ENCODE measurements at places on chromosomes 5 and 9. TPM values are rescaled to one million over a fixed set of nuclear protein-coding genes. Genes with fewer than 3 reads are reported as not detected.
A peak's percentile ranks its signal among the peaks of the same experiment; 100 is the strongest.

- H3K36me3 ChIP-seq = no peaks in the 10 kb centered on the region
- no peak overlapping the region for H3K27ac ChIP-seq
- peaks cover 25% of the 10 kb centered on the region for H3K27me3 ChIP-seq
- H3K4me1 ChIP-seq = peaks cover 6% of the 10 kb centered on the region
These were observed 44.8 kb downstream of the NACC2 start for GRCh38 chr9:136050266-136050700.

DNA sequence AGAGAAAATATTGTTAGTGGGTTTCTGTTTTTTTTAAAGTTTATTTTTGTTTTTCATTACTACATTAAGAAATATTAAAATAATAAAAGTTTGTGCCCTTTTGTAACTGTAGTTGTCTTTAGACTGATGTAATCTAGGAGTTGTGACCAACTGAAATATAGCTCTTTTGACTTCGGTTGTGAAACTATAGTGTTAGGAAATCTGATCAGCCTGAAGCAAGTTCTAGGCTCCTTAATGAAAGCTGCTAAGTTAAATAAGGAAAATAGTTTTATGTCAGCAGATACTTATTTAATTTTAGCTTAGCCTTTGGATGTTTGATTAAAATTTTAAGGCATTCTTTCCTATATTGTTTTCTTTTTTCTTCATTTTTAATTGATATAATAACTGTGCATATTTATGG lies 14.2 kb downstream of the AP3S1 start:
- no peaks in the 10 kb centered on the region for H3K27me3 ChIP-seq
- no peak for DNase-seq
- no peak overlapping the region for H3K27ac ChIP-seq
- H3K36me3 ChIP-seq = no peaks in the 10 kb centered on the region

- no peak for DNase-seq
- H3K4me1 ChIP-seq = no peaks in the 10 kb centered on the region
- H3K36me3 ChIP-seq = no peaks in the 10 kb centered on the region
- H3K27ac ChIP-seq = no peak overlapping the region
- no peaks in the 10 kb centered on the region for H3K27me3 ChIP-seq
These were observed 248.4 kb downstream of the CYLC2 start for GRCh38 chr9:103243553-103243952.

GRCh38 chr9:122095010-122095767 lies 2.1 kb upstream of the TTLL11 start:
- H3K36me3 ChIP-seq = no peaks in the 10 kb centered on the region
- no peaks in the 10 kb centered on the region for H3K4me1 ChIP-seq
- peak; percentile 83 for DNase-seq
- no peak overlapping the region for H3K27ac ChIP-seq
- H3K4me3 ChIP-seq = no peak overlapping the region
- peaks cover 51% of the 10 kb centered on the region for H3K27me3 ChIP-seq

GRCh38 chr5:173920866-173921555 lies 32.9 kb downstream of the CPEB4 start:
- no peak overlapping the region for H3K27ac ChIP-seq
- H3K4me3 ChIP-seq = no peak overlapping the region
- H3K27me3 ChIP-seq = no peaks in the 10 kb centered on the region
- peaks cover 25% of the 10 kb centered on the region for H3K4me1 ChIP-seq

DNA sequence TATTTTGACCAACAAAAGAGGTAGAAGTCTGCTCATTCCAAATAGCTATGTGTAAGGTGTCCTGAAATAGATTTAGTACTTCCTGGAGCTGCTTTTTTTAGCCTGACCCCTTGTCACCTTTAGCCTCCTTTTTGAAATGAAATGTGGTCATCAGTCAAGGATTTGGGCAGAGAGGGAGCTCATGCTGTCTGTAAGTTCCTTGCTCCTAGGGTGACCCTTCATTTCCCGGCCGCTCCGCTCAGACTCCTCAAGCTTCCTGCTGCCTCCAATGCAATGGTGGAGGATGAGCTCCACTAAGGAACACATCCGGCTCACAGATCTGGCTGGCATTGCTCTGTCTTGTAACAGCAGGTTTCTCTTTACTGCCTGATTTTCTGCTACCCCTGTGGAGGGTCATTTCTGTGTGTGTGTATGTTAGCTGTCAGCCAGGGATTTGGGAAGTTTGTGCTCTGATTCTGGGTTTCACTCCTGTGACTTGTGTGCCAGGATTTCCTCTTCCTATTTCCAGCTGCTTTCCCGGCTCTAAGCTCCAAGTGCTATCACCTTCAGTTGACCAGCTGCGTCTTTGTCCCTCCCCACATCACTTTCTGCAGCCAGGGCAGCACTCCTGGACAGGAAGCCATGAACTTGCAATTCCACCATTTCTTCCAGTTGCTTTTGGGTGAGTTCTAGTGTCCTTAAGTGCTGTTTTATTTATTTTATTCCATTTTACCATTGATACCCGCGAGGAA lies 265.9 kb downstream of the ICE1 start:
- no peak for DNase-seq
- H3K27me3 ChIP-seq = no peaks in the 10 kb centered on the region
- H3K4me3 ChIP-seq = no peak overlapping the region
- H3K36me3 ChIP-seq = no peaks in the 10 kb centered on the region
- no peak overlapping the region for H3K27ac ChIP-seq

The IFNA21 gene
- total RNA-seq = not detected

The FIBCD1 gene
- 3.5 TPM for total RNA-seq

The ARL10 gene
- total RNA-seq = 9.7 TPM

The MED7 gene
- total RNA-seq = 14.8 TPM
